ENCODE measurements at places on chromosomes 4 and X. TPM values are rescaled to one million over a fixed set of nuclear protein-coding genes. Genes with fewer than 3 reads are reported as not detected.

- DNase-seq = no peak
Observed at GRCh38 chr4:74539044-74539790, 94.3 kb downstream of the AREG start.

Gene P2RY4
- not detected for total RNA-seq

Gene EDA2R
- 1.2 TPM for total RNA-seq

Gene WAS
- total RNA-seq = 2.6 TPM

DNA sequence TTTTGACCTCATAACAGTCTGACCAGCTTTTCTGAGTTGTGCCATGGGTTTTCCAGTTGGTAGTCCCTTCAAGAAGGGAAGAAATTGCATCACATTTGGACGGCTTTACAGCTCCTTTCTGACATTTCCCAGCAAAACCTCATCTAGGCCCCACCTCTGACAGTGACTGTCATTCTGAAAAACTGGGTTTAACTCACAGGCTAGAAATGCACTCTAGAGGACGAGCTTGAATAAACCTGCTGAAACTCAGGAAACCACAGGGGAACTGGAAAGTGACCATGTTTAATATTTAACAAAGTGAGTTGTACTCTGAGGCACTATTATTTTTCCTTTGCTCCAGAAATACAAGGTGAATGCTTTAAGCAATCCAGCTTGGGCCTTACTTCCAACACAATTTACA lies 434.3 kb upstream of the RASGEF1B start:
- no peak for DNase-seq

DNA sequence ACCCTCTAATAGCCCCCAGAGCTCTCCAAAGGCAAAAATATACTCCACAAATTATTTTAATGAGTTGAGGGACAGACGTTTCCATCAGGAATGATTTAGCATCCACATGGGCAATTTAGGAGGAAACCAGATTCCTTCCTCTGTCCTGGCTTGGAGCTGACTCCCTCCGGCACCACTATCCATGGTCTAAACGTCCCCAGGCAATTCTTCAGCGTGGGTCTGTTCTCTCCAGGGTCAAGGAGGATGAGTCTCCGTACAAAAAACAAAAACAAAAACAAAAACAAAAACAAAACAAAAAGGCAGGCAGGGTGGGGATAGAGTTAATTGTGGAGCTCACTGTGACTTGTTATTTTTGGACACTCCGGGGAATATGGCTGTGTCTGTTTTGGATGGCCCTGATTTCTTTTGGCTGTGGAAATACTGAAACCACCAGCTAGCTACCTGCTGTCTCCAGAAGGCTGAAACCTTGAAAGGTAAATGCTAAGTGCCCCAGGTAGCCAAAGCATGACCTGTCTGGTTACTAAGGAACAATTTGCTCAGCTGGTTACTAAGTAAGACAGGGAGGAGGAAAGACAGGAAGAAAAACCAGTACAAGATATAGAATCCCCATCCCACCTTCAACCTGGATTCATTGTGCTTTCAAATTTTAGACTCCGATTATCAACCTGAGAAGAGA lies 419.1 kb upstream of the LCORL start:
- DNase-seq = no peak

GRCh38 chrX:42149765-42150164 lies 226.4 kb upstream of the CASK start:
- DNase-seq = no peak

Gene SPANXN4
- not detected for total RNA-seq

DNA sequence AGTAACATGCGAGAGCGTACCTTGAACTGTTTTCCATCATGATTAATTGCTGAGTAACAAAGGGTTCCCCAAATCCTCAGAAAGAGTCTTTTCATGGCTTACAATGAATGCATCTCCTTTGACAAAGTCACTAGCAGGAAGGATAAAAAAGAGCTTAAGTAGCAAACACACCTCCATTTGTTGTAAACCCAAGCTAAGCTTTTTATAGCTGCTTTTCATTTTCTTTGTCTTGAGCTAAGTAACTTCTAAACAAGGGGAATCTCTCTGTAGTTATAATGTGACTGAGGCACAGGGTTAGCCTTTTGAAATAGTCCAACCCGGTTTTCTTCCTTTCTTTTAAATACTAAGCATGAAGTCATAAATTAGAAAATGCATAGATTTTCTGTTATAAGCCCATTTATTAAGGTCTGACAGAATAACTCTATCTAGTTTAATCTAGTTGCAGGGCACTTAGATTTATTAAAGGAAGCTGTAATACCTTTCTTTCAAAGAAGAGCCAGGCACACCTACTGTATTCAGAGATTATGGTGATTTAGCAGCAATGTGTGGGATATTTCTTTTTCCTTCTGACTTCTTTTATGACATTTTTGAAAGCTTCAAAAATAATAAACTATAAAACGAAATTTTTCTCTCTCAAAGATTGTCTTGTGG lies 226.9 kb upstream of the SMIM31 start:
- no peak for DNase-seq

Gene PAGE2B
- not detected for total RNA-seq

Gene DDX53
- total RNA-seq = not detected

Gene CFI
- total RNA-seq = 11.6 TPM

- no peak for DNase-seq
Observed at GRCh38 chrX:13014111-13015096, 30.0 kb downstream of the FAM9C start.

- DNase-seq = no peak
Observed at GRCh38 chrX:17662391-17662790, 74.9 kb upstream of the SCML1 start.

GRCh38 chrX:149494844-149495565 lies 10.1 kb downstream of the IDS start:
- DNase-seq = no peak

Gene GPR82
- 0.27 TPM for total RNA-seq

- DNase-seq = no peak
Observed at GRCh38 chr4:116878280-116878679, 207.1 kb downstream of the TRAM1L1 start.

Gene CYP2U1
- 8.1 TPM for total RNA-seq

Gene GUCY1B1
- 31.3 TPM for total RNA-seq

DNA sequence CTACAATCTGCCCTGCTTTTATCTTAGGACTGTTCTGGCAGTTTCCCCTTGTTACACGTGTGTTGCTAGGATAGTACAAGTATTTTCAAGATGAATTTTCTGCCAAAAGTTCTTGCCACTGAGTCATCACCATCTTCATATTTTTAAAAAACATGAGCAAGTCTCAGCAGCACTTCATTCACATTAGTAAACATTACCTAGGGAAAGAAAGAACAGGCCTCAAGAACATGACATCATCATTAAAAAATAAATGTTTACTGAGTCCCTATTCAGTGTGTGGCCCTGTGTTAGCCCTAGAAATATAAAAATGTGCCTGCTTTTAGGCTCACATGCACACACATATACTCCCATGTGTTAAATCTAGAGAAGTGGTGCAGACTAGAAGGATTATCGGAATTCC lies 18.7 kb upstream of the GPC3 start:
- no peak for DNase-seq

DNA sequence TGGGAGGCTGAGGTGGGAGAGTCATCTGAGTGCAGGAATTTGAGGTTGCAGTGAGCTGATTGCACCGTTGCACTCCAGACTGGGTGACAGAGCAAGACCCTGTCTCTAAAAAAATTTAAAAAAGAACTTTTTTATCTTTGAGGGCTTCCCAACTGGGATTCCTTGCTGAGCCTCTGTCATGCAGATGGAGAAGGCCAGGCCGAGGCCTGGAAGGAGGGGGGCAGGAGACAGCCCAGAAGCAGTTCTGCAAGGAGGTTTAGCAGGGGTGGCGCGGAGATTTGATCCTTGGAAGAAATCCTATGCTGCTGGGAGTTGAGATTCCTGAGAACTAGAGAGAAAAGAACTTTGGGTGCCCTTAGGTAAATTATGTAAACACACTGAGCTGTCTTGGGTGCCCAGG lies 2.5 kb upstream of the ARSD start:
- no peak for DNase-seq

Gene DAPP1
- total RNA-seq = 0.42 TPM

- DNase-seq = no peak
Observed at GRCh38 chrX:118652717-118653116, 74.7 kb upstream of the IL13RA1 start.

Gene FAM156A
- 7.3 TPM for total RNA-seq

DNA sequence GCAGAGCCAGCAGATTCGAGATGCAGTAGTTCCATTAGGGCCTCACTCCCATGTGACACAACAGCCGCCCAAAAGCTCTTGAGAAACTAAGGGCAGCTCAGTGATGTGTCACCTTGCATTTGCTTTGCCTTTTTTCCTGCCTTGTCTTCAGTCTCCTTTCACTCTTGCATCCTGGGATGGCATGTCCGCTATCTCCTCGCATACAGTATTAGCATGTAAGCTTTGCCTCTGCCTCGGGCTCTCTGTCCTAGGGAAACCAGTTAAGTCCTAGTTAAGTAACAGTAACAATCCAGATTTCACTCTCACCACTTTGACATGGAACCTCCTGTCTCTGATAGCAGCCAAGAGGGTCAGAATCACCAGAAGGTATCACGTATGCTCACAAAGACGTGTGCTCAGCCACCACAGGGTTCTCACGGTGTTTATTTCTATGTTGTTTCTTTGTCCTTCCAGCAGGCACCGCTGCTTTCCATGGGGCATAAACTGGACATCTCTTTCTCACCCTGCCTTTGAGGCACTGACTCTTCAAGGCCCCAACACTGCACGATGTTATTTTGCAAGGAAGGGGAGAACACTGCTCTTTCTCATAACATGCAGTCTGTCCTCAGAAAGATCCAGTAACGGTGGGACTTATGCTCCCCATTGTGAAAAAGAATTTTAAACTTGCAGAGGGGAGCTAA lies 26.7 kb upstream of the SORBS2 start:
- DNase-seq = no peak

Gene RTL3
- 0.15 TPM for total RNA-seq

Gene PABPC1L2A
- total RNA-seq = not detected
